ENCODE measurements at places on chromosomes 11 and 22.
A peak's percentile ranks its signal among the peaks of the same experiment; 100 is the strongest.

DNA sequence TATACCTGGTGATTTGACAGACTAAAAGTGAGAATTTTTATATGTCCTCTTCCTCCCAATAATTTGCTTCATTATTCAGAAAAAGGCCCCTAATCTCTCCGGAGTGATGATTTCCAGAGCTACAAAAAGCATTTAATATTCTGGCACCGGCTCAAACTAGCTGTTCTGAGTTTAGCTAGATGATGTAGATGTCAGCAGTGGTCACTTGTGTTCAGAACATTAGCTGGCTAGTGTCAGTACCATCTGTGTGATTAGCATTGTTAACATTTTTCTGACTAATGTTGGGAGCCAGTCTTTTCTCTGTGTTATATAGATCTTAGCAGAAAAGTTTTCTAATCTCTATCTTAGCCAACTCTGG lies 68.7 kb upstream of the RRM1 start:
- DNase-seq = peak; percentile 75

DNA sequence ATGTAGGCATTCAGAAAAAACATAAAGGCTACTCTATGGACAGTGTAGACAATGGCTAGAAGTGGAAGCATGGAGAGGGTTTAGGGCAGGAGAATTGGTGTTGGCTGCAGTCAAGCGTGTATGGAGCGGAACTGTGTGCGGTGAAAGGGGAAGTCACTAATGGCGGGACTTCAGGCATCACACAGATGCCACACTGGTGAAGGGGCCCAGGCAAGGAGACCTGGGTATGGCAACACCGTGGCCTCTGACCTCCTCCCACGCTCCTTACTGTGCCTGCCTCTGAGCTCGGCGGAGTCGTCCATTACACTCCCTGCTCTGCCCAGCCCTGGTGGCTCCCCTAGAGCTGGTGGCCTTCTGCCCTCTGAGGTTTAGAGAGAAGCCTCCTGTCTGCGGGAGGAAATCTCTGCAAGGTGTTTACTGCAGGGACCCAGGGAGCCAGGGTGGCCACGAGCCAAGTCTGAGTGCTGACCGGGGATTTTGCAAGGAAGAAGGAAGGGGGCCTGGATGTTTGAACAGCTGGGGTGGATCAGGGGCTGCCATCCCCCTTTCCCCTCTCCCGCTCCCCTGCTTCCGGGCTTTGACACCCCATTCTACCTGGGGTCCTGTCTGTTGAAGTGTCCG lies 75.1 kb upstream of the TSPAN18 start:
- no peak for DNase-seq

- no peak for DNase-seq
Measured at GRCh38 chr22:27507935-27508526, 293.5 kb downstream of the MN1 start.

DNA sequence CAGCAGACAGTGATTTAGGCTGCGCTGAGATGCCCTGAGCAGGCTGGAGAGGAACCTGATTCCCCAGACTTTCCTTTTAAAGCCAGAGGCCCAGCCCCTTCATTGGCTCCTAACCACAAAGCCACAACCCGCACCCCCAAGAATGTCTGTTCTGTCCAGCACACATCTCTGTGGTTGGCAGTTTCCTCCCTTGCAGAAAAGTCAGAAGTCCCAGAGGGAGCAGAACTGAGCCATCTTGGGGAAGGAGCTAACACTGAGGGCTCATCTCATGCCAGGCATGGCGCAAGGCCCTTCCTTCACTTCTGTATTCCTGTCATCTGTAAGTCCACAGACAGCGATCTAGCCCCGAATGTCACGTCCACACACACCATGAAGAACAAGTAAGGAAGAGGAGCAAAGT lies 97.1 kb upstream of the SYT13 start:
- DNase-seq = peak; percentile 89

- no peak for DNase-seq
Measured at GRCh38 chr22:25393121-25393805, 171.2 kb upstream of the GRK3 start.

DNA sequence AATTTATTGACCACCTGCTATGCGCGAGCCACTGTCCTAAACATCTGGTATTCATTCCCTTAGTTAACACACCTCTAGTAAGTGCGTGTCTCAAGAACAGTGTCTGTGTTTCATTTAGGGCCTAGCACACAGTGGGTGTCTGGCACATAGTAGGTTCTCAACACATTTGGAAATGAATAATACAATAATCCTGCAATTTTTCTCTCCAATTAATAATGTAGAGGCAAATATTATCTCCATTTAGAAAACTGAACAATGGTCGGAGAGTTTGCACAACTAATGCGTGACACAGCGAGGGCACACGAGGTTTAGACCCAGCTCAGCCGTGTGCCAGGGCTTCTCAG lies 4.0 kb upstream of the NCF4 start:
- DNase-seq = no peak

GRCh38 chr11:107704451-107704850 lies 7.4 kb downstream of the SLN start:
- DNase-seq = peak; percentile 47

- no peak for DNase-seq
Measured at GRCh38 chr11:118877487-118878162, 6.1 kb upstream of the CXCR5 start.

GRCh38 chr11:126720539-126721235 lies 279.9 kb downstream of the KIRREL3 start:
- DNase-seq = peak; percentile 62

DNA sequence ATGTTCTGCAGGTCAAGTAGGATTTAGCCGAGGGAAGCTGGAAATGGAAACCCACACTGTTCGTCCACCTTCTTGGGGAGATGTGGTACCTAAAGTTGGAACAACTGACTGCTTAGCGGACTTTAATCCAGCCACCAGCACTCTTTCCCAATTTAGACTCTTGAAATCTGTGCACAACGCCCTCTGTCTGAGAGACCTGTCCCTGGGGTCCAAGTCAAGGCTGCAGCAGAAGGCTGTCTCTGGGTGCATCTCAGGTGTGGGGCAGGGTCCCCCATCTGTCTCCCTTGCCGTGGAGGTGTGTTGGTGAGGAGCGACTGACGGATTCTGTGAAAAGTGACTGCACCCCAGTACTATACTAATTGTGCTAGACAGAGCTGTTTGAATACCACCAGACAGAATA lies 168.2 kb upstream of the CADM1 start:
- DNase-seq = no peak

All from AG10803 (cell line).